ENCODE measurements at places on chromosomes 6 and 20.

GRCh38 chr6:29021434-29021833 lies 16.3 kb upstream of the ZNF311 start:
- DNase-seq: no peak

DNA sequence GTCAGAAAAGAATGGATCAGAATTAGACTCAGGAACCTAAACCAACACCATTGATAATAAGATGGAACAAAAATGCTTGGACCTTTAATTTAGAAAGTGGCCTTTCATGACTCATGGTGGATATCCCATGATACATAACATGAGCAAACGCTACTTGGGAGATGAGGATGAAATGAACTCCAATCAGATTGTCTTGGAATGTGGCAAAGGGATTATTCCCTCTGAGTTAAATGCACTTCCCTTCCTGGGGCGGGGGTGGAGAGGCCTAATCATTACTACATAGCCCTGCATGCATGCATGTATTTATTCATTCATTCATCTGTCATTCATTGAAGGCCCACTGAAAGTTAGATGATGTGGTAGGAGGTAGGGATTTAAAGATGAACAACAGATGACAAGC lies 174.0 kb downstream of the AIG1 start:
- no peak for DNase-seq

GRCh38 chr20:19621072-19621471 lies 137.0 kb upstream of the RIN2 start:
- no peak for DNase-seq

DNA sequence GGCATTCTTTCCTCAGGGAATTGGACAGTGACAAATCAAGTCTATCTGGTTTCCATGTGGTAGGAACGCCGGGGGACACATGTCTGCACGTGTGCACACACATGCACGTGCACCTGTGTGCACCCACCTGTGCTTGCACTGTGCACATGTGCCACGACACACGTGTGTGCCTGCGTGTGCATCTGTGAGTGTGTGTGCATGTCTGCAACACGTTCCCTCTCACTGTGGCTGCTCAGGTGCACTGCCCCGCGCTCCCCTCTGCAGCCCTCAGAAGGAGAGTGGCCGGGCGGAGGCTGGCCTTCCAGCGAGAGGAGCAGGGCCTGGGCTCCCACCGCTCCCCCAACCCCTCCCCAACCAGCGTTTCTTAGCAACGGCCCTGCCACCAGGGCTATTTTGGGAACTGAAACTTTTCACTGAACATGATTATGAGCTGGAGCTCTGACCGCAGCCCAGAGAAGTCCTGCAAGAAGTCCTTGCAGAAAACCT lies 147.8 kb downstream of the PHACTR3 start:
- DNase-seq: peak; percentile 71

- DNase-seq: no peak
Observed at GRCh38 chr6:37559050-37559449, 59.4 kb upstream of the CCDC167 start.

DNA sequence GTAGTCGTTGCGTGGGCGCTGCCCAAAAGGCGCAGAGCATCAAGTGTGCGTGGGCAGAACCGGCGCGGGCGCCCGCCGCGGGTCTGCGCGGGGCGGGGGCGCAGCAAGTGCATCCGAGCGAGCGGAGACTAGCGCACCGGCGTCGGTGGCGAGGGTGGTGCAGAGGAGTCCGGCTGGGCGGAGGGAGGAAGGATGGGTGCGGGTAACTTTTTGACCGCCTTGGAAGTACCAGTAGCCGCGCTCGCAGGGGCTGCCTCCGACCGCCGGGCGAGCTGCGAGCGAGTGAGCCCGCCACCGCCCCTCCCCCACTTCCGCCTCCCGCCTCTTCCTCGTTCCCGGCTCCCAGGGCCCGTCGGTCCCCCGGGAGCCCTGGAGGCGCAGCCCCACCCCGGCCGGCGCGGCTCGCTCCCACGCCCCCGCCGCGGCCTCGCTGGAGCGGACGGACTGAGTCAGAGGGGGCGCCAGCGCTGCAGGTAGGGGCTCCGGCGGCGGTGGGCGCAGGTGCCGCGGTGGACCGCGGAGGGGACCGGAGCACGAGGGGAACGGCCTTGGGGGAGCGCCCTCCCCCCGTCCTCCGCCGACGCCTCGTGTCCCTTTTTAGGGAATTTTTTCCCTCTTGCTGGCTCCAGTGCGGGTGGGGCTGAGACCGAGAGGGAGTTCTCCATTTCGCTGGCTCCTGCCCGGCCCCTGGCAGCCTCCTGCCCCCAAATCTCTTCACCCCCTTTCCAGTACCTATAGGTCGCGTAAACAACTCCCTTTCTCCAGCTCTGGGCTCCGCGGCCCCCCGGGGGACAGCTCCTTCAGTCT lies 1.6 kb upstream of the DBNDD2 start:
- no peak for DNase-seq

- no peak for DNase-seq
Observed at GRCh38 chr6:78482801-78483552, 384.4 kb upstream of the IRAK1BP1 start.

- DNase-seq: no peak
Observed at GRCh38 chr6:119308991-119309657, 40.4 kb downstream of the MAN1A1 start.

DNA sequence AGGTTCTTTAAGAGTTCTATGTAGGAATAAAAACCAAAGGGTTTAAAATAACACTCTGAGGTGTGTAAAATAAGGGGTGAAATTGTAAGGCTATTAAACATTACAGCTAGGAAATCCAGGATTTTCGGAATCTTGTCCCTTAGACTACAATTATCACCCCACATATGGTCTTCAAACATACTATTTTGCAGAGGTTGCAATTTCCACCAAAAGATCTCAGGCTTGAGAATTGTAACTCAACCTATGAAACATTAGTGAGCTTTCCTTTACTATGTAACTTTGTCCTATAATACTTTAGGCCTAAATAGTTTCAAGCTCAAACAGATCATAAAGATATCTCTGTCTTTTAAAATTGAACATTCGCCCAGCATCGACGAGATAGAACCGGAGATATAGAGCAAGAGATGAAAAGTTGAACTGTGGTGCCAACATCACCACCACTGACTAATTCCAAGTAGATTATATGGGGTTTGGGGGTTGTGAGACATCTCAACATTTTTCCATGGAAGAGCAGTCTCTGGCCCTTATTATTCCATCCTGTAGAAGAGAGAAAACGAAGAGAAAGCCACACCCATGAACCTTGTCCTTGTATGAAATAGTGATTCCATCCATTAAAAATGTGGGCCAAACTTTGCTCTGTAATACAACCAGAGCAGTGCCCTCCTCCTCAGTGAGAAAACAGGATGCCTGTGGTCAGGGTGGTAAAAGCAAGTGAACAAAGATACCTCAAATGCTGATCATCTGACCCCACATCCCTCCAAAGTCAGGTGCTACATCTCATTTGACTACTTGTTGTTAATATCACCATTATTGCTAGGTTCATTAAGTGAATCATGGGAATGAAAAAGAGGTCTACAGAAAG lies 284.5 kb upstream of the GJE1 start:
- no peak for DNase-seq

DNA sequence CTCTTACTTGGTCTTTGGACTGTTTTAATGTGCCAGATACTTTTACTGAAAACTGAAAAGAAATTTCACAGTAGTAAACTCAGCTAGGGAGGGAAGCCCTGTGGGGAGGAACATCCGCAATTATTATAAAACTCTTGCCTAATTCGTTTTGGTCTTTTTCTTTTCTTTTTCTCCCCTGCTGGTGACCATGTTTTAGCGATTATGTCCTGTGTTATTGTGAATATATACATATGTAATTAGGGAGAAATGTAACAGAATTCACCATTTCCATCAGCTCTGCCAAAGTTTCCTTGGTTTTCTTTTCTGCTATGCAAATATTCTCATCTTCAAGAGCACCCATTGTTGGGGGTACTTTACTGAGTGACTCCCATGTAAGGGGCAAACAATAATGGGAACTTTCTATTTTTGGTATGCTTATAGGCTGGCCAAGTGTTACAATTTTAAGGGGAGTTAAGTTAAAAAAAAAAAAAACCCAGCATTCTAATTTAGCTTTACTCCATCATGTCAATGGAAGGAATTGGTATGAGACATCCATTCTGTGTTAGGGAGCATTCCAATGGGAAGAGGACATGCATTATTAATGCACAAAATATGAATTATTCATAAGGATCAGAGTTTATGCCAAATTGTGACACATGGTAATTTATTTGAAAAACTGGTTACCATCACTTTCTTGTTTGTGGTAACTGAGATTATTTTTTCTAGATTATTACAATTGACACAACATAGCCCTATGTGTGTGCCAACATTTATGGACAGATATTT lies 2.0 kb downstream of the DOK5 start:
- no peak for DNase-seq

DNA sequence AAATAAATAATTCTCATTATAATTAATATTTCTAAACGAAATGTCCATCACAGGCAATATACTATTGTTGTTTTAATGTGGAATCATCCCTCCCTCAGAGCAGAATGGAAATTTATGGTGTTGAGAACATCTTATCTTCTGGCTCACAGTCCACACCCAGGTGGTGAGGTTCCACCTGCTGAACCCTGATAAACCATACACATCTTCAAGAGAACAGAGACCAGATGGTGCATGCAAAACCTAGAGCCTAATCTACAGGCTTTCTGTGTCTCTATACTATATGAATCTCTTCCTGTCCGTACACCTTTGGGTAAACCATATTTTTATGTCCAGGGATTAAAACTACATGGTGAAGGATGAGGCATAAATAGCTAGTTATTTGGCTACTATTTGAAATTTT lies 52.3 kb upstream of the UFL1 start:
- DNase-seq: no peak

DNA sequence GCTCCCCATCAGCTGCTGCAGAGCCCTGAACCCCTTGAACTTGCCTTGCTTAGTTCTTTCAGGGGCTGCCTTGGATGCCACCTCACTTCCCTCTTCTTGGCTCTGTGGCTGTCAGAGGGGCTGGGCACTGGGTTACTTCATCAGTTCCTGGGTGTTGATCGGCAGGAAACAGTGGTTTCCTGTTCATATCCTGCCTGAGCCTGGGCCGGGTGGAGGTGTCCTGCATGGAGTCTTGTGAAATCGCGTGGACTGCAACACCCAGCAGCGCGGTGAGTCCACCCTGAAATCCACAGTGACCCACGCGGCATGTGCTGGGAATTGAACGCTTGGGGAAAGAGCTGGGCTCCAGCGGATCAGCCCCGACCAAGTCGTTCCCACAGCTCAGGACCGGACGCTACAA lies 97.5 kb downstream of the CDH26 start:
- DNase-seq: peak; percentile 36

DNA sequence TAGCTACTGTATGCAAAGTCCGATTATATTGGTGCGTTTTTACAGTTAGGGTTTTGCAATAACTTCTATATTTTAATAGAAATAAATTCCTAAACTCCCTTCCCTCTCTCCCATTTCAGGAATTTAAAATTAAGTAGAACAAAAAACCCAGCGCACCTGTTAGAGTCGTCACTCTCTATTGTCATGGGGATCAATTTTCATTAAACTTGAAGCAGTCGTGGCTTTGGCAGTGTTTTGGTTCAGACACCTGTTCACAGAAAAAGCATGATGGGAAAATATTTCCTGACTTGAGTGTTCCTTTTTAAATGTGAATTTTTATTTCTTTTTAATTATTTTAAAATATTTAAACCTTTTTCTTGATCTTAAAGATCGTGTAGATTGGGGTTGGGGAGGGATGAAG lies 13.7 kb upstream of the PLCG1 start:
- no peak for DNase-seq

GRCh38 chr20:24503352-24503931 lies 34.0 kb downstream of the SYNDIG1 start:
- DNase-seq: no peak

- no peak for DNase-seq
Observed at GRCh38 chr6:167805349-167806060, 21.2 kb upstream of the AFDN start.

- no peak for DNase-seq
Observed at GRCh38 chr6:35777356-35778102, 1.1 kb downstream of the CLPSL2 start.

GRCh38 chr20:46752728-46753127 lies 43.3 kb downstream of the SLC2A10 start:
- DNase-seq: no peak

- DNase-seq: no peak
Observed at GRCh38 chr6:33684428-33684896, 27.0 kb downstream of the UQCC2 start.

GRCh38 chr6:36301781-36302180 lies 31.9 kb downstream of the PNPLA1 start:
- DNase-seq: no peak

DNA sequence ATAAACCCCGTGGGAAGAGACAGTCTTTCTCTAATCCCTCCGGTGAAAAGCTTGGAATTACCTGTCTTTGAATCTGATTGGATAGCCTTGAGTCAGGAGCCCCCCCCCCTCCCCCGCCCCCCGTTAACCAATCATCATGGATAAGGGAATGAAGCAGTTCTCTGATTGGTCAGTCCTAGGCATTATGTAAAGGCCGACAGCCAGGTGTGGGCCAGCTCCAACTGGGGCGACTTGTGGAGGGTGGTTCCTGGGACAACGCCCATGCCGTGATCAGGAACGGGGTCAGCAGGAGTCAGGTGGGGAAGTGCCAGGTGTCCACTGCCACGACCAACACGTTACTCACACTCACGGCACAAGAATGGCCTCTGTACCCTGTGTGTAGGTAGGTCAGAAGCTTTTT lies 406.8 kb upstream of the SULF2 start:
- no peak for DNase-seq

- DNase-seq: no peak
Observed at GRCh38 chr20:2867081-2867864, 6.0 kb upstream of the PTPRA start.

DNA sequence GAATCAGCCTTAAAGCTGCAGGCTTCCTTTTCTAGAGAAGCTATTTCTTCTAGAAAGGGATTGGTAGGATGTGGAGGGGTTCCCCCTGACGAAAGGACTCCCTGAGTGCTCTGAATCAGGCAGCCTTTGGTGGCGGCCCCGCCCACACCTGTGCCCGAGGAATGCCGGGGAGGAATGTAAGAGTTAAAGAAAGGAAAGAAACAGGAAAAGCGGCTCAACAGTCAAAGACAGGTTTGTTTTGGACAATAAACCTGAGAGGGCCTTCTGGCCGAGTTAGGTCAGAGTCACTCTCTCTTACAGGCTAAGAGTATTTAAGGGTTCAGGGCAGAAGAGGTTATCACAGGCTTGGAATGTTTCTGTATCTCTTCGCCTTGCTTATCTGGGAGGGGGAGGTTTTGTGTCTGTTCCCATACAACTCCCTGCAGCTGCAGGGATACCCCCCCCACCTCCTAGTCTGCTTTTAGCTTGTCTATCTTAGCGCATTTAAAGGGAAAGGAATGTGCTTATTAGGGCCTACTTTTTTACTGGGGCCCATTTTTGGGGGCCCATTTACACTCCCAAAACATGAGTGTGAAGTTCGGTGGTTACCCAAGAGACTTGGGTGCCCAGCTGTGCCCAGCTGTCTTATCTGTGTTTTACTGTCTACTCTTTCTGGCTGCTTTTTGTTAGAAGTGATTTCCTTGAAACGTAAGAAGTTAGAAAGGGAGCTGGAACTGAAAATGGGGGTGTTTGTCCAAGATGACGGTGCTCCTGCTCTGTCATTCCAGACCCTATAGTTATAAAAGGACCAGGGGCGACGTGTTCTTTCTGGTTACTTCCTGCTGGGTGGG lies 32.8 kb downstream of the DYNLT1 start:
- no peak for DNase-seq
